ENCODE measurements at places on chromosomes 7 and 10. TPM values are rescaled to one million over a fixed set of nuclear protein-coding genes. Genes with fewer than 3 reads are reported as not detected.

PNLIPRP2 gene
- total RNA-seq, result not detected

CBLL1 gene
- total RNA-seq, result 7.9 TPM

AMZ1 gene
- not detected for total RNA-seq

CDC14C gene
- total RNA-seq, result not detected

TDRD1 gene
- 0.16 TPM for total RNA-seq

OR2A12 gene
- total RNA-seq, result not detected

PTPRZ1 gene
- total RNA-seq, result not detected

BBS9 gene
- total RNA-seq, result 11.2 TPM

PNLIPRP3 gene
- not detected for total RNA-seq

MET gene
- total RNA-seq, result 8.1 TPM

C7orf57 gene
- total RNA-seq, result not detected

FRMPD2 gene
- total RNA-seq, result not detected

DNAH11 gene
- total RNA-seq, result under 0.01 TPM

PYROXD2 gene
- 9.7 TPM for total RNA-seq

SLC26A5 gene
- not detected for total RNA-seq

AGAP3 gene
- total RNA-seq, result 33.0 TPM

CLDN4 gene
- total RNA-seq, result under 0.01 TPM

SLC39A12 gene
- total RNA-seq, result not detected

CCDC172 gene
- total RNA-seq, result not detected

MNX1 gene
- total RNA-seq, result not detected

IGF2BP3 gene
- total RNA-seq, result 45.5 TPM

All from cardiac atrium fibroblast (primary cell).